ENCODE measurements at places on chromosomes 6 and 20. TPM values are rescaled to one million over a fixed set of nuclear protein-coding genes. Genes with fewer than 3 reads are reported as not detected.
A peak's percentile ranks its signal among the peaks of the same experiment; 100 is the strongest.

The GRIK2 gene
- total RNA-seq: 1.6 TPM

The BRPF3 gene
- total RNA-seq: 59.0 TPM

The TRIM31 gene
- 9.9 TPM for total RNA-seq

The RHAG gene
- not detected for total RNA-seq

The PAX1 gene
- not detected for total RNA-seq

The CLVS2 gene
- not detected for total RNA-seq

The EPHA7 gene
- total RNA-seq: 3.9 TPM

The ASIP gene
- not detected for total RNA-seq

DNA sequence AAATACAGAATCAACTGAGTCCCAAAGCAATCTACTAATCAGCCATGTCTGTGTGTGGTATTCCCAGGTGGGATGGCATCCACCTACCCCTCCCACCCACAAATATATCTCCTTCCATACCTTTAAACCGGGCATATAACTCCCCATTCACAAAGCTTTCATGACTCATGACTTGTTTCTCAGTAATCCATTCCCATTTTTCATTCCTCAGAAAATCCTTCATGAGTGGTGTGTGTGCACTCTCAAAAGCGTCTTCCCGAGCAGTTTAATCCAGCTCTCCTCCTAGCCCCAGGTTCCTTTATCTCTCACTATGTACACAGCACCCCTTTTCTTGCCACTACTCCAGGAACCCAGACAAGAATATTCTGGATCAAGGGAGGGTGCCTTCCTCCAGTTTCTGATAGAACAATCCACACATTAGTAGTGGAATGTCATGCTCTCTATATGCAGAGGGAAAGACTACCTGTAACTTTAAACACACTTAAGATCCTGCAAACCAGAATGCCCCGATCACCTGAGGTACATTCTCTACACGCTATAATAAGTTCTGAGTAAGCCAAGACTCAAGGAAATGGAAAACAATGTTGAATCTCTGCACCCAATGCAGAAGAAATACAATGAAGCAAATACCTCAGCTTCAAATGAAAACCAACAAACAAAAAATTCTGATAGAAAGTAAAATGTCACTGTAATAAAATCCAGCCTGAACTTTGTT lies 55.7 kb upstream of the IPCEF1 start:
- H3K27ac ChIP-seq: no peak overlapping the region
- no peaks in the 10 kb centered on the region for H3K4me1 ChIP-seq
- no peak for DNase-seq

GRCh38 chr6:52667572-52667971 lies 3.3 kb upstream of the TMEM14A start:
- no peaks in the 10 kb centered on the region for H3K27me3 ChIP-seq
- no peaks in the 10 kb centered on the region for H3K36me3 ChIP-seq
- DNase-seq: no peak

- H3K27ac ChIP-seq: no peak overlapping the region
- no peaks in the 10 kb centered on the region for H3K4me1 ChIP-seq
- H3K4me3 ChIP-seq: no peak overlapping the region
These were observed 308.5 kb downstream of the BMP7 start for GRCh38 chr20:56957737-56958553.

DNA sequence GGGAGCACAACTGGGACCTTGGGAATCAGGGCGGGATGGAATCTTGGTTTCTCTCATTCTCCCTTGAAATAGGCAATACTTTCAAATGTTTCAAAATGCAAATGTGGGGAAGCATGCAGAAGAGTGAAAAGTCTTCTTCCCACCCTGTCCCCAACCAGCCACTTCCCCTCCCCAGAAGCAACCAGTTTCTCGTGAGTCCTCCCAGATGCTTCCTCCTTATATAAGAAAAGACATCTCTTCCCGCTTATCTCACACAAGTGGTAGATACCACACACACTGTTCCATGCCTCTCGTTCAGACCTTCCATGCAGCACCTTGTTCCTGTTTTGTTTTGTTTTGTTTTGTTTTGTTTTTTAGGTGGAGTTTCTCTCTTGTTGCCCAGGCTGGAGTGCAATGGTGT lies 25.1 kb downstream of the HCK start:
- no peak overlapping the region for H3K4me3 ChIP-seq
- H3K27ac ChIP-seq: no peak overlapping the region
- no peaks in the 10 kb centered on the region for H3K4me1 ChIP-seq
- H3K36me3 ChIP-seq: no peaks in the 10 kb centered on the region

DNA sequence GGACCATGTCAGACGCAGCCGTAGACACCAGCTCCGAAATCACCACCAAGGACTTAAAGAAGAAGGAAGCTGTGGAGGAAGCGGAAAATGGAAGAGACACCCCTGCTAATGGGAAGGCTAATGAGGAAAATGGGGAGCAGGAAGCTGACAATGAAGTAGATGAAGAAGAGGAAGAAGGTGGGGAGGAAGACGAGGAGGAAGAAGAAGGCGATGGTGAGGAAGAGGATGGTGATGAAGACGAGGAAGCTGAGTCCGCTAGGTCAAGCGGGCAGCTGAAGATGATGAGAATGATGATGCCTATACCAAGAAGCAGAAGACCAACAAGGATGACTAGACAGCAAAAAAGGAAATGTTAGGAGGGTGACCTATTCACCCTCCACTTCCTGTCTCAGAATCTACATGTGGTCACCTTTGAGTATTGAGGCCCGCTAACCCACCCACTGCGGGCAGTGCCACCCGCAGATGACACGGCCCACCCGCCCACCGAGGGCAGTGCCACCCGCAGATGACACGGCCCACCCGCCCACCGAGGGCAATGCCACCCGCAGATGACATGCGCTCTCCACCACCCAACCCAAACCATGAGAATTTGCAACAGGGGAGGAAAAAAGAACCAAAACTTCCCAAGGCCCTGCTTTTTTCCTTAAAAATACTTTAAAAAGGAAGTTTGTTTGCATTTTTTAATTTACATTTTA lies 43.3 kb downstream of the MGME1 start:
- no peak for DNase-seq
- no peaks in the 10 kb centered on the region for H3K27me3 ChIP-seq
- no peak overlapping the region for H3K27ac ChIP-seq
- H3K36me3 ChIP-seq: no peaks in the 10 kb centered on the region
- no peaks in the 10 kb centered on the region for H3K4me1 ChIP-seq

GRCh38 chr20:20782231-20782630 lies 69.8 kb upstream of the RALGAPA2 start:
- no peaks in the 10 kb centered on the region for H3K27me3 ChIP-seq
- no peak overlapping the region for H3K4me3 ChIP-seq
- no peak for DNase-seq

DNA sequence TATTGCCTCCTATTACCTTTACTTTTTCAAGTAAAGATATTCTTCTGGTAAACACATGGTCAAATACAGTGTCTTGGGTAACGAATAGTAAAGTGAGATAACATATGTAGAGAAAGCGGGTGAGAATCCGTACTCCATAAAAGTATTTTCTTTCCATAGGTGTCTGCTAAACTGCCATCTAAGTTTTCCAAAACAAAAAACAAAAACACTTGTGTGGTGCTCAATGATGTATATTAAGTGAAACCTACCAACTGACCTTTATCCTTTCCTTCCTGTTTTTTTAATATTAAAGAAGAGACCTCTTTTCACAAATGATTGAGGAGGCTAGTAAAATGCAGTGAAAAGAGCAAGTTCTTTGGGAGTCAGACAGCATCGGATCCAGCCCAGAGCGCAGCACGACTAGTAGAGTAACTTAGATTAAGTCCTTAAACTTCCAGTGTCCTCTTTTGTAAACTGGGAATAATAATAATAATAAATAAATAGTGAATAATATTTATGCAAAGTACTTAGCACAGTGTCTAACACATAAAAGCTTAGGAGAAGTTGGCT lies 437 bp upstream of the CDKAL1 start:
- H3K27me3 ChIP-seq: no peaks in the 10 kb centered on the region
- H3K36me3 ChIP-seq: no peaks in the 10 kb centered on the region
- peak overlapping the region; percentile 74 for H3K4me3 ChIP-seq

GRCh38 chr6:40148882-40149573 lies 214.8 kb upstream of the MOCS1 start:
- H3K27me3 ChIP-seq: no peaks in the 10 kb centered on the region
- H3K4me3 ChIP-seq: no peak overlapping the region
- no peaks in the 10 kb centered on the region for H3K36me3 ChIP-seq
- no peak overlapping the region for H3K27ac ChIP-seq

- no peak overlapping the region for H3K27ac ChIP-seq
- H3K27me3 ChIP-seq: no peaks in the 10 kb centered on the region
- H3K4me3 ChIP-seq: no peak overlapping the region
- no peaks in the 10 kb centered on the region for H3K4me1 ChIP-seq
- H3K36me3 ChIP-seq: no peaks in the 10 kb centered on the region
These were observed 16.2 kb downstream of the HLA-DPB1 start for GRCh38 chr6:33091957-33092356.

DNA sequence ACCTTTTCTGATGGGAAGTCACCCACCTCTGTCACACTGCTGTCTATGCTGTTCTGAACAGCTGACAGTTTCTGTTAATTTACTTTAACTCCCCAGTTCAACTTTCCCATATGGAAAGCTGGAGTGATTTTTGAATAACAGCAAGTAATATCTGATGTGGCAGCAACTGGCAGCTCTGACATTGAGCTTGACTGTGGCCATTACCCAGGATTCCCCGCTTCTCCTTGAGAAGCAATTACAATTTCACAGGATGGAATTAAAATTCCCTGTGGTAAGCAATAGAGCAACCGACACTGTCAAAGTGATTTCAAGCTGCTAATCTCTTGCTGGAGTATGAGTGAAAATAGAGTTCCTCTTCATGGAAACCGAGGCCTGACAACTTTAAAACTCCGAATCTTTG lies 348.1 kb upstream of the SOX4 start:
- H3K27ac ChIP-seq: no peak overlapping the region
- no peaks in the 10 kb centered on the region for H3K4me1 ChIP-seq
- DNase-seq: no peak
- H3K27me3 ChIP-seq: no peaks in the 10 kb centered on the region
- no peaks in the 10 kb centered on the region for H3K36me3 ChIP-seq
- no peak overlapping the region for H3K4me3 ChIP-seq

DNA sequence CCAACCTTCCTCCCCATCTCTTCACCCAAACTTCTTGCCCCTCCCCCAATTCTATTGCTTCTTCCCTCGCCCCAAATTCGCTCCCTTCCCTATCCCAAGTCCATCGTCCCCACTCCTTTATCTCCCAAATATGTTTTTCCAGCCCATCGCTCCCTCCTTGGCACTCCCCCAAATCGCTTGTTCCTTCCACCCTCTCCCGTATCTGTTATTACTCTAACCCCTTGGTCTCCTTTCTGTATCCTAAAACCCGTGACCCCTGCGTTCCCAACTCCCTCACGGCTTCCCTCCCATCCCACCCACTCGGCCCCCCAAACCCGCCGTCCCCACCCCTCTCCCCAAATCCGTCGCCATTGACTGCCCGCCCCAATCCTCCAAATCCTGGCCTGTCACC lies 584 bp downstream of the MTCH1 start:
- peak overlapping the region; percentile 89 for H3K27ac ChIP-seq
- H3K4me1 ChIP-seq: peaks cover 37% of the 10 kb centered on the region
- no peaks in the 10 kb centered on the region for H3K36me3 ChIP-seq
- DNase-seq: no peak
- H3K27me3 ChIP-seq: no peaks in the 10 kb centered on the region

GRCh38 chr20:62382306-62383198 lies 4.4 kb upstream of the RPS21 start:
- no peaks in the 10 kb centered on the region for H3K27me3 ChIP-seq
- peak; percentile 84 for DNase-seq
- no peak overlapping the region for H3K4me3 ChIP-seq
- no peak overlapping the region for H3K27ac ChIP-seq

- peak overlapping the region; percentile 56 for H3K27ac ChIP-seq
- H3K4me1 ChIP-seq: no peaks in the 10 kb centered on the region
- no peaks in the 10 kb centered on the region for H3K27me3 ChIP-seq
- no peaks in the 10 kb centered on the region for H3K36me3 ChIP-seq
- DNase-seq: peak; percentile 57
These were observed 16.8 kb downstream of the BCL2L1 start for GRCh38 chr20:31705598-31706597.

GRCh38 chr20:63125838-63126601 lies 89.9 kb downstream of the YTHDF1 start:
- H3K4me1 ChIP-seq: no peaks in the 10 kb centered on the region
- H3K27me3 ChIP-seq: no peaks in the 10 kb centered on the region
- H3K4me3 ChIP-seq: no peak overlapping the region
- H3K27ac ChIP-seq: no peak overlapping the region

GRCh38 chr20:20466341-20466879 lies 98.5 kb downstream of the INSM1 start:
- no peak overlapping the region for H3K27ac ChIP-seq
- no peaks in the 10 kb centered on the region for H3K27me3 ChIP-seq
- no peaks in the 10 kb centered on the region for H3K4me1 ChIP-seq
- peak; percentile 55 for DNase-seq

DNA sequence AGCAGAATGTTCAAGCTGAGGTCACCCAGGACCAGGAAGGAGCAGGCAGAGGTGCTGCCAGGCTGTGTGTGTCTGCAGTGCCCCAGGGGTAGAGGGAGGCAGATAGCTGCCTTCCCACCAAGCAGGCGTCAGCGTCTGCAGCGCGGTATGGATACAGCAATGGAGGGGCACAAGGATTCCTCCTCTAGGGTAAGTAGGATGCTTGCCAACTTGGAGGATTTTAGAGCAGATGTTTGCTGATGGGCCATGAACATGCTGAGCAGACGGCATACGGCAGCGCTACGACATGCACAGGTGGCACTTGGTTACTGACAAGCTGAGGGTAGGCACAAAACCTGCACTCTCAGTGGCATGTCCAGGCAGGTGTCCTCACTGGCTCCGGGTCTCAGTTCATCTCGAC lies 48.1 kb downstream of the PSMG4 start:
- H3K27ac ChIP-seq: no peak overlapping the region
- no peak overlapping the region for H3K4me3 ChIP-seq
- H3K4me1 ChIP-seq: no peaks in the 10 kb centered on the region
- no peaks in the 10 kb centered on the region for H3K36me3 ChIP-seq

DNA sequence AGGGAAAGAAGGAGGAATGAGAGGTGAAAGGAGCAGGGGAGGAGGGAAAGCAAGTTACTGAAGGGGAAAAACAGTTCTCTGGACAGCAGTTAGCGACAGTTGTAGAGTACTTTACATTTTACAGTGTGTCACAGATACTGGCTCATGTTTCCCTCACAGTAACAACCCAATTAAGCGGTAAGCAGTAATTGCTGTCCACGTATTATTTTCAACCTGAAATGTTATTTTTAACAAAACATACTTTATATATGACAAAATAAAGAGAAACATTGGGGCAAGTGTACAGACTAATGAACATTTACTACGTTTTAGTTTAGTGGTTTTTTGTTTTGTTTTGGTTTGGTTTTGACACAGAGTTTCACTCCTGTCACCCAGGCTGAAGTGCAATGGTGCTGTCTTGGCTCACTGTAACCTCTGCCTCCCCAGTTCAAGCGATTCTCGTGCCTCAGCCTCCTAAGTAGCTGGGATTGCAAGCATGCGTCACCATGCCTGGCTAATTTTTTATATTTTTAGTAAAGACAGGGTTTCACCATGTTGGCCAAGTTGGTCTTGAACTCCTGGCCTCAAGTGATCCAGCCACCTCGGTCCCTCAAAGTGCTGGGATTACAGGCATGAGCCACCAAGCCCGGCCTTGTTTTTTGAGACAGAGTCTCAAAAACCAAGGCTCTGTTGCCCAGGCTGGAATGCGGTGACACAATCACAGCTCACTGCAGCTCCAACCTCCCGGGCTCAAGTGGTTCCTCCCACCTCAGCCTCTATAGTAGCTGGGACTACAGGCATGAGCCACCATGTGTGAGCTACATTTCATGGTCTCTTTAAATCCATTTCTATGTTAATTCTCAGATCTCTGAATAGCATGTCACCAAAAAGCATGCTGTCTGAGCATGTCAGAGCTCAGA lies 22.6 kb upstream of the BTN3A2 start:
- H3K4me1 ChIP-seq: no peaks in the 10 kb centered on the region
- H3K27ac ChIP-seq: no peak overlapping the region
- no peaks in the 10 kb centered on the region for H3K36me3 ChIP-seq
- no peak for DNase-seq
- H3K27me3 ChIP-seq: no peaks in the 10 kb centered on the region
